Stimulated activated memory B cell treated with anti-CD40 and anti-IgM and Interleukin-4, amounts not matched to agents 10 μg/mL and 1 μg/mL and 100 μg/mL, for 72 hours (primary cell): ENCODE measurements at places on chromosomes 4 and X.
A peak's percentile ranks its signal among the peaks of the same experiment; 100 is the strongest.

GRCh38 chrX:10965174-10965798 lies 145.8 kb upstream of the HCCS start:
- H3K4me3 ChIP-seq: no peak overlapping the region
- H3K27ac ChIP-seq: no peak overlapping the region
- no peaks in the 10 kb centered on the region for H3K27me3 ChIP-seq
- H3K4me1 ChIP-seq: no peaks in the 10 kb centered on the region

DNA sequence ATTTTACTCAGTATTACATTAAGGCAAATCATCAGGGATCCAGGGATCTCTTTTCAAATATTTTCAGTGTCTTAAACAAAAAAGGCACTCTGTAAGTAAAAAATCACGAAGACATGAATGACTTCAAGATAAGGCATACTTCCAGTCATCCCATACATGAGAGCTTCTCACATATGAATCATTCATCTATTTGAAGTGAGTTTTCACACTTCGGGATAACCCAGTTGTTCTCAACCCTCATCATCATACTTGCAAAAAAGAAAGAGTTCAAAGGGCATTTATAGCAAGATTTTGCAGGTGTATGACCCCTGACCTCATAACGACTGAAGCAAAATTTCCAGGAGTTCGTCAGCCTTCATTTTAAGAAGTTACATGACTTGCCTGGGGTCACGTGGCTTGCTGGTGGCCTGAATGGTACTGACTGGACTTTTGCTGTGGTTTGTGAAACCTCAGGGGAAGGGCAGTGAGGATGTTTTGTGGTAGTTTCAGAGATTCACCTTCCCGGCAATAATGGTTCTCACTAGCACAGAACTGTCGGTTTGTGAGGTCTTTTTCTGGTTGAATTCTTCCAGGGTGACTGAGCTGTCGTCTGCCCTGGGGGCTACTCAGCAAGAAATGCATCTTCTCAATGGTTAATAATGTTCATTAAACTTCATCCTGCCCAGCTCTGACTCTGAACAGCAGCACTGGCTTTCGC lies 115.8 kb upstream of the SHISA3 start:
- no peak overlapping the region for H3K27ac ChIP-seq
- peak overlapping the region; percentile 8 for H3K4me3 ChIP-seq
- H3K4me1 ChIP-seq: peaks cover 23% of the 10 kb centered on the region
- H3K36me3 ChIP-seq: no peaks in the 10 kb centered on the region
- ATAC-seq: peak; percentile 68

DNA sequence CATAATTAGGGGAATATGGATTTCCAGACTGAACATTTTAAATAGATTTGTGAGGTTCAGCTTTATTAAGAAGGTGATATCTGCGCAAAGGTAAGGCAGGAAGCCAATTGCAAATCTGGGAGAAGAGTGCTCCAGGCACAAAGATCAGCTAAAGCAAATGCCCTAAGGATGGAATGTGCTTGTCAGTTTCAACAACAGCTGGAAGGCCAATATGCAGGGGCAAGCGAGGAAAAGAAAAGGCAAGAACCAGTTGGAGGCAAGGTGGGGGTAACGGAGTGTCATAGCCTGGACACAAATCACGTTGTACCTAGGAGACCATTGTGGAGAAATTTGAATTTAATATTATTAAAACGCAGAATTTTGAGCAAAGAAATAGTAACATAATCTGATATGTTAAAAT lies 1710.3 kb upstream of the PCDH7 start:
- H3K4me1 ChIP-seq: no peaks in the 10 kb centered on the region
- H3K27me3 ChIP-seq: no peaks in the 10 kb centered on the region
- no peak for ATAC-seq
- no peak overlapping the region for H3K4me3 ChIP-seq
- H3K36me3 ChIP-seq: no peaks in the 10 kb centered on the region

GRCh38 chrX:132216806-132217202 lies 2.4 kb downstream of the RAP2C start:
- H3K4me1 ChIP-seq: peaks cover 20% of the 10 kb centered on the region
- no peaks in the 10 kb centered on the region for H3K36me3 ChIP-seq
- peak; percentile 44 for ATAC-seq
- peak overlapping the region; percentile 86 for H3K4me3 ChIP-seq
- H3K27me3 ChIP-seq: no peaks in the 10 kb centered on the region

- no peaks in the 10 kb centered on the region for H3K4me1 ChIP-seq
- no peak overlapping the region for H3K4me3 ChIP-seq
Observed at GRCh38 chr4:113347245-113347644, 297.8 kb downstream of the ANK2 start.

GRCh38 chrX:154374313-154375155 lies at the start of gene FLNA:
Gene FLNA, minus strand, starts transcription at chrX:154374634. Its CDS starts 3,389 bp downstream, at chrX:154371245.
- H3K27me3 ChIP-seq: no peaks in the 10 kb centered on the region
- H3K4me3 ChIP-seq: peak within 1 kb of the TSS; percentile 71
- H3K4me1 ChIP-seq: peaks cover 14% of the 10 kb centered on the region
- no peaks in the 10 kb centered on the region for H3K36me3 ChIP-seq
- H3K27ac ChIP-seq: no peak within 1 kb of the TSS
- no peak for ATAC-seq

GRCh38 chrX:5575407-5575806 lies 653.3 kb downstream of the NLGN4X start:
- H3K27me3 ChIP-seq: no peaks in the 10 kb centered on the region
- no peaks in the 10 kb centered on the region for H3K4me1 ChIP-seq
- H3K27ac ChIP-seq: no peak overlapping the region
- no peak overlapping the region for H3K4me3 ChIP-seq

DNA sequence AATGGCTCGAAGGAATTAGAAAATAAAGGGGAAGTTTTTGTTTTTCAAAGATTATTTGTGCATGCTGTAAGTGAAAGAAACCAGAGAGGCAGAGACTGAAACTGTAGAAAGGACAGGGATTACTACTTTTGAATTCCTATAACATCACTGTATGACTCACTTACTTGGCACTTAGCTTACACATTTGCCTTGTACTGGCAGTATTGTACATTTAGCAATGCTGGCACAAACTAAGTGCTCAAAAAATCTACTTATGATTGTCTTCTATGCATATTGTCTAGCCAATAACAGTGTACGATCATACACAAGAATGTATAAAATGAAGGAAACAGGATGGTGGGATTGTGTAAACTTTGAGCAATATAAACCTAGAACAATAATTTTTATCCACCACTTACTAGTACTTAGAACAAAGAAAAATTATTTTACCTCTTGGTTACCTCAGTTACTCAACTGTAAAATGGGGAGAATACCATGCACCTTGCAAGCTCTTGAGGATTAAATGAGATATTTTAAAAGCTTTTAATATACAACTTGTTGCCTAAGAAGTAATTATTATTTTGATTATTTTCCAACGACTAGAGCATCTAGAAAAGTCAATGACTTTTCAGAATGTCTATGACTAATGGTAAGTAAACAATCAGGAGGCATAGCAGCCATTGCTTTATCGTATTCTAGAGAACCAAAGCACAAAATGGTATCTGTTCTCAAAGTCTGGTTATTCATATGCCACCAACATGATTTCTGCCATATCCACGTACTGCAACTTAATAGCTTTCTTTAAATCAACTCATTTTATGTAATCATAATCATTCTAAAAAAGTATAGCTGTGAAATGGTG lies 4.7 kb downstream of the FAM120C start:
- no peak for ATAC-seq
- no peaks in the 10 kb centered on the region for H3K27me3 ChIP-seq
- H3K4me3 ChIP-seq: no peak overlapping the region
- peaks cover 60% of the 10 kb centered on the region for H3K4me1 ChIP-seq
- peaks cover 46% of the 10 kb centered on the region for H3K36me3 ChIP-seq

DNA sequence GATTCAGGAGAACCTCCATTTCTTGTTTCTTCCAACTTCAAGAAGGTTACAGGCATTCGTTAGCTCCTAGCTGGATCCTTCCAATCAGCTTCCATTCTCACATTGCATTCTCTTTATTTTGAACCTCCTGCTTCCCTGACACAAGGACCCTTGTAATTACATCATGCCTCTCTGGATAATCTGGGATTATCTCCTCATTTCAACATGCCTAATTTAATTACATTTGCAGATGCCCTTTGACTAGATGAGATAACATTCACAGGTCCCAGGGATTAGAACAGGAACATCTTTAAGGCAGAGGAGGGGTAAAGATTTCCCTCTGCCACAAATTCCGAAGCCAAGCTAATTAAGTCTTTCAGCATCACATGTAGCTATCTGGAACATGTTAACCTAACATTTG lies 753.8 kb upstream of the PCDH7 start:
- H3K27ac ChIP-seq: no peak overlapping the region
- H3K27me3 ChIP-seq: no peaks in the 10 kb centered on the region
- no peaks in the 10 kb centered on the region for H3K36me3 ChIP-seq
- no peak for ATAC-seq
- H3K4me3 ChIP-seq: no peak overlapping the region

DNA sequence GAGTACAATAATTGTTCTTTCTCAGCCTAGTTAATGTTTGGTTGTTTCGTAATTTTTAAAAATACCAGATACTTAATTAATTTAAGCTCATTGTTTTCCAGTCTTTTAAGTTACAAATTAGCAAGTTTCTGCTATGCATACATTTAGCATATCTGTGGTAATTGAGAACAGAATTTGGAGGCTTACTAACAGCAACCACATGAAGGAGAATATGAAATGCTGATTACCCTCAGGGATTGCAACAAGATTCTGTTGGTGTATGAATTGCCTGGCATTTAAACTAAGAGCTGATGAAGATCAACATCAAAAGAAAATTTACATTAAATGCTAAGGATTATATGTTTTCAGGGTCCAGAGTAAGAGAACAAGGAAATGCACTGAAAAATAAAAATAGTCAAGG lies 580.0 kb upstream of the INTU start:
- H3K4me3 ChIP-seq: no peak overlapping the region
- H3K4me1 ChIP-seq: no peaks in the 10 kb centered on the region
- ATAC-seq: no peak
- H3K27ac ChIP-seq: no peak overlapping the region

DNA sequence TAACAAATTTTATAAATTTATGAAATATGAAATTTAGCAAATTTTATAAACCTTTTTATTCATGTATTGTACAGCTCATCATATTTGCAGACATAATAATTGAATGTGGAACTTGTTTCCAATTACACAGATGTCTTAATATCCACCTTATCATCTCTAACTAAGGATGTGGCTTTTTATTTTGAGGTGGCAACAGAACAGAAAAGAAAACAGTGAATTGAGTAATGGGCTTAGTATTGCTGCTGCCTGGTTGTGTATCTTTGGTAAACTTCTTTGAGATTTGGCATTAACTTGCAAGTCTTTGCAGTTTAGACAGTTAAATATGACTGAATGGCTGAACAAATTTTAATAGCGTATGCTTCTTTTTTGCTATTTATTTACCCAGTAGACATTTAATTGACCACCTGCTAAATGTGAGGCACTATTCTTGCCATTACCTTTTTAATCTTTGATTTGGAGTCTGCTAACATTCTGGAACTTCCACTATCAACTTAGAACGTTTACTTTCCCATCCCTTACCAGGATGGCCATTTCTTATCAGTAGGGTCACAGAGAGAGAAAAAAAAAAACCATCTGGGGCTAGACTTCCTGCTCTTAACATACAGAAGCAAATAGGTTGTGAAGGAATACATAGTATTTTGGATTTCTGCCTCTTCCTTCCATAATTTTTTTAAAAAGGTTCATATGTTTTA lies 44.8 kb downstream of the CLCN3 start:
- H3K4me3 ChIP-seq: no peak overlapping the region
- H3K27me3 ChIP-seq: no peaks in the 10 kb centered on the region
- peaks cover 11% of the 10 kb centered on the region for H3K4me1 ChIP-seq
- ATAC-seq: no peak
- peaks cover 28% of the 10 kb centered on the region for H3K36me3 ChIP-seq

GRCh38 chrX:41152221-41152620 lies 67.0 kb downstream of the USP9X start:
- no peak overlapping the region for H3K27ac ChIP-seq
- H3K27me3 ChIP-seq: no peaks in the 10 kb centered on the region
- H3K4me3 ChIP-seq: no peak overlapping the region
- no peak for ATAC-seq

- H3K4me3 ChIP-seq: no peak within 1 kb of the TSS
- ATAC-seq: no peak
- peak within 1 kb of the TSS; percentile 74 for H3K27ac ChIP-seq
- peaks cover 14% of the 10 kb centered on the region for H3K4me1 ChIP-seq
- H3K27me3 ChIP-seq: no peaks in the 10 kb centered on the region
- H3K36me3 ChIP-seq: no peaks in the 10 kb centered on the region
Observed at GRCh38 chrX:53281321-53281822, at the start of gene IQSEC2. Gene IQSEC2, minus strand, starts transcription at chrX:53281584.

GRCh38 chrX:154298312-154298711 lies 2.7 kb downstream of the TKTL1 start:
- peak overlapping the region; percentile 65 for H3K27ac ChIP-seq
- H3K4me3 ChIP-seq: no peak overlapping the region
- no peaks in the 10 kb centered on the region for H3K27me3 ChIP-seq

GRCh38 chr4:23930750-23931488 lies 41.1 kb upstream of the PPARGC1A start:
- no peaks in the 10 kb centered on the region for H3K27me3 ChIP-seq
- no peak overlapping the region for H3K4me3 ChIP-seq
- H3K4me1 ChIP-seq: no peaks in the 10 kb centered on the region
- no peak overlapping the region for H3K27ac ChIP-seq
- no peaks in the 10 kb centered on the region for H3K36me3 ChIP-seq

DNA sequence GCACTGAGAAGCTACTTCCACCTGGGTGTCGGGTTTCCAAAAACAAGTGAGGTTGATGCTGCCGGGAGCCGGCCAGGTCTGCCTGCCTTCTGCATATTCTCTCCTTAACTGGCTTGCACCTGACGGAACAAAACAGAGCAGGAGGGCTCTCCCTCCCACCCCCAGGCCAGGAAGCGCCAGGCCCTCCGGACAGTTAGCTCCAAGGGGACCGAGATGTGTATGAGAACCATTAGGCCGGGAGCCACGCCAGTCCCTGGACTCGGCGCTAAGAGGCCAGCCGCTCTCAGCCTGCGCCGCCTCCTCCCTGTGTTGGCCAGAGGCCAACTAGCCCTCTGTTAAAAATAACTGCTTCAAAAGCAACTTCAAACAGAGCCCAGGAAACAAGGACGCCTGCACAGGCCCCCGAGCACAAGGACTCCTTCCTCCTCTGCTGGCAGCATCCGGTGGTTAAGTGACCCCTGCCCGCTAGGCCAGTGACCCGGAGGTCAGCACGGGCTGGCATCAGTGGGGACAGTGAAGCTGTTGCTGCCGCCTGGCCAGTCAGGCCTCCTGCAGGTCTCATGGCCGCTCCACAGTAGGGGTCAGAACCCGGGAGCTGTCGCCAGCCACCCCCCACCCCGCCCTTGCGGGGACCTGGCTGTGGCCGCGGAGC lies 107.9 kb downstream of the ABLIM2 start:
- peaks cover 10% of the 10 kb centered on the region for H3K4me1 ChIP-seq
- peaks cover 55% of the 10 kb centered on the region for H3K27me3 ChIP-seq
- no peak for ATAC-seq
- no peak overlapping the region for H3K27ac ChIP-seq
